Hepatic stellate cell (primary cell): ENCODE measurements at places on chromosomes 16 and 17.
A peak's percentile ranks its signal among the peaks of the same experiment; 100 is the strongest.

GRCh38 chr17:77144227-77144626 lies 3.5 kb downstream of the SEC14L1 start:
- no peak for DNase-seq

GRCh38 chr16:82864332-82865040 lies 237.7 kb downstream of the CDH13 start:
- no peak for DNase-seq

DNA sequence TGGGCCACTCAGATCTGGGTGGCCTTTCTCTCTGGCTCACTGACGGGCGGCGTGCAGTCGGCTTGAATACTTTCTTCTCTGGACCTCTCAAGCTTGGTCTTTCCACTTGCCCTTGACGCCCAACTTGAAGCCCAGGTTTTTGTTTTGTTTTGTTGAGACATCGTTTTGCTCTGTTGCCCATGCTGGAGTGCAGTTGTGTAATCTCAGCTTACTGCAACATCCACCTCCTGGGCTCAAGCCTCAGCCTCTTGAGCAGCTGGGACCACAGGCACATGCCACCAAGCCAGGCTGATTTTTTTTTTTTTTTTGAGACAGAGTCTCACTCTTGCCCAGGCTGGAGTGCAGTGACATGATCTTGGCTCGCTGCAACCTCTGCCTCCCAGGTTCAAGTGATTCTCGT lies 22.7 kb upstream of the KIF19 start:
- no peak for DNase-seq

DNA sequence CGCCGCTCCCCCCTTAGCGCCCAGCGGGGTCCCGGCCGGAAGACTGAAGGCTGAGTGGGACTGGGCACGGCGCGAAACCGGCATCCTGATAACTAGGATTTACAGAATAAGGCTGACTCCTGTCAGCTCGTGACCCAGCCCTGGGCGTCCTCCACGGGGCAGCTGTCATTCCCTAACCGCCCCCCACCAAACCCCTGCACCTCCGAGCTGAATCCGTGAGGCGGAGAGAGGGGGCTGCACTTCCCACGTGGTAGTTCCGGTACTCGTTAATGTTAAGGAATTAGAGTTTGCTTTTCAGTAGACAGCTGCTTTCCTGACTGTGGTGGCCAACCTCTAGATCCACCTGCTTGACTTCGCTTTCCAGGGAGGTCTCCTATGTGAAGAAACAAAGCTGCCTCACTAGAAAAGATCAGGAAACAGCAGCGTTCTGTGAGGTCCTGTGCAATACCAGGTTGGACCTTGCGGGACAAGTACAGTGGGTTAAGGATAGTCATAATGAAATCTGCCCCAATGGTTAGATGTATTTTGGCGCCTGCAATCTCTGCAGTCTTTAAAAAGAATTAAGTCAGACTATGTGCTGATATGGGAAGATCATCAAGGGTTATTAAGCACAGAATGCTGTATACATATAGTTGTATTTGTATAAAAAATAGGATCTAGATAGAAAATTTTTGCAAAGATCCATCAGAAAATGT lies 1.1 kb upstream of the WBP2 start:
- DNase-seq: peak; percentile 54

GRCh38 chr17:44807093-44807816 lies 22.8 kb downstream of the GJC1 start:
- DNase-seq: no peak
